Stimulated activated CD8-positive, alpha-beta memory T cell treated with anti-CD3 and anti-CD28 coated beads, Interleukin-7, amount 100 ng/mL, for 1 hour (primary cell): ENCODE measurements at places on chromosomes 16 and 17.

GRCh38 chr16:74053312-74053711 is 243.3 kb upstream of the PSMD7 start:
- no peak for DNase-seq

GRCh38 chr17:44359006-44359405 is 4.6 kb downstream of the FAM171A2 start:
- DNase-seq = no peak

GRCh38 chr16:72126429-72126765 is 32.8 kb downstream of the DHX38 start:
- DNase-seq = no peak

DNA sequence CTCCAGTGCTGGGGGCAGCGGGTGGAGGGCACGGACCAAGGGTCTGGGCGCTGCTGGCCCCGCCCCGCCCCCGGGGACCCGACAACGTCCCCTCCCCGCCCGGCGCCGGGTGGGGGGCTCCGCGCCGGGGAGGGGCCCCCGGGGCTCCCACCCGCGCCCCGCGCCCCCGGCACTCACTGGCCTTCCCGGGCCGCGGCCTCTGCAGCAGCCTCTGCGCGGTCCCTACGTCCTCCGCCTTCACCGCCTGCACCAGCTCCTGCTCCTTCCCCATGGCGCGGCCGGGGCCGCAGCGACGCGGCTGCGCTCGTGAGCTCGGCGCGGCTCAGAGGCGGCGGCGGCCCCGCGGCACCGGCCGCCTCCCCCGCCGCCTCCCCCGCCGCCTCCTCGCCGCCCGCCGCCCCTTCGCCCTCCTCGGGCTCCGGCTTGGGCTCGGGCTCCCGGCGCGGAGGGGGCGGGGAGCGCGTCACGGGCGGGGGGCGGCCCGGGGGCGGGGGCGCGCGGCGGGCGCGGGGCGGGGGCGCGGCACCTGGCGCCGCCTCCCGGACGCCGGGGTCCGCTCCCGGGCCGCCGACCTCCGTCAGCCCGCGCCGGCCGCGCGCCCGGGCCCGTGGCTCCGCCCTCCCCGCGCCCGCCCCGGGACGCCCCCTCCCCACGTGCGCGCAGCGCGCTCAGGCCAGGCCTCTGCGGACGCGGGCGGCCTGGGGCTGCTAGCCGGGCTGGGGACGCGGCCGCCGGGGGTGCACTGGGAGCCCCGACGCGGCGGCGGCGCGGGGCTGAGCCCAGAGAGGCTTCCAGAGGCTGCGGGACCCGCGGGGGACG is at the start of gene CASKIN1:
Gene CASKIN1, minus strand, starts transcription at position 444 of the 819 bp plus-strand sequence. Its CDS starts 173 bp downstream, at position 271.
- no peak for DNase-seq

DNA sequence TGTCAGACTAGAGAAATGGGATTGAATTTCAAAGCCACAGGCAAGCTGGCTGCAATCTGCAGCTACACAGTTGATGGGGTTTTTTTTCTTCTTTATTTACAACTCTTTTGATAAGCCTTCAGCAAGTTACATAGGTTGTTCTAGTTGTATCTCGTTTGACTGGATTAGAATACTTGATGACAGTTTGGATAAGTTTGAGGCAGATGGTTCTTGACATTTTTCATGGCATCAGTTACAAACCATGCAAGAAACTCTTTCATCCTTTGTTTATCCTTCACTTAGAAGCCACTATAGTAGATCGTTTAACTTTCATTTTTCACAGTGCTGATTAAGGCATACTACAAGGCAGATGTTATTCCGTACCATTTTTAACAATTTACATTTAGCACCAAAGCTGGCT is 238.9 kb downstream of the TOX3 start:
- DNase-seq = no peak

DNA sequence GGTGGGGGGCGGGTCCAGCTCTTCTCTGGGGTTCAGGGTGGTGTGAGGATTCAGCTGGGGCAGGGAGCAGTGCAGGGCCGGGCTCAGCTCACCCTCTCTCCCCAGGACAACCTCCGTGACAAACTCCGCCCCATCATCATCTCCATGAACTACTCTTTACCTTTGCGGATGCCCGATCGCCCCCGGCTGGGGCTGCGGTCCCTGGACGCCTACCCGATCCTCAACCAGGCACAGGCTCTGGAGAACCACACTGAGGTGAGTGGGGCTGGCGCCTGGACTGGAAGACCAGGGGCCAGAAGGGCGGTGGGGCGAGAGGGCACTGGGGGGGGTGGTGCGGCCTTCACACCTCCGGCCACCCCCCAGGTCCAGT is 18.9 kb upstream of the PDK2 start:
- DNase-seq = no peak

- DNase-seq = no peak
Observed at GRCh38 chr17:64155751-64156544, 26.0 kb upstream of the ERN1 start.

GRCh38 chr17:49069585-49070273 is 62.8 kb upstream of the B4GALNT2 start:
- no peak for DNase-seq

DNA sequence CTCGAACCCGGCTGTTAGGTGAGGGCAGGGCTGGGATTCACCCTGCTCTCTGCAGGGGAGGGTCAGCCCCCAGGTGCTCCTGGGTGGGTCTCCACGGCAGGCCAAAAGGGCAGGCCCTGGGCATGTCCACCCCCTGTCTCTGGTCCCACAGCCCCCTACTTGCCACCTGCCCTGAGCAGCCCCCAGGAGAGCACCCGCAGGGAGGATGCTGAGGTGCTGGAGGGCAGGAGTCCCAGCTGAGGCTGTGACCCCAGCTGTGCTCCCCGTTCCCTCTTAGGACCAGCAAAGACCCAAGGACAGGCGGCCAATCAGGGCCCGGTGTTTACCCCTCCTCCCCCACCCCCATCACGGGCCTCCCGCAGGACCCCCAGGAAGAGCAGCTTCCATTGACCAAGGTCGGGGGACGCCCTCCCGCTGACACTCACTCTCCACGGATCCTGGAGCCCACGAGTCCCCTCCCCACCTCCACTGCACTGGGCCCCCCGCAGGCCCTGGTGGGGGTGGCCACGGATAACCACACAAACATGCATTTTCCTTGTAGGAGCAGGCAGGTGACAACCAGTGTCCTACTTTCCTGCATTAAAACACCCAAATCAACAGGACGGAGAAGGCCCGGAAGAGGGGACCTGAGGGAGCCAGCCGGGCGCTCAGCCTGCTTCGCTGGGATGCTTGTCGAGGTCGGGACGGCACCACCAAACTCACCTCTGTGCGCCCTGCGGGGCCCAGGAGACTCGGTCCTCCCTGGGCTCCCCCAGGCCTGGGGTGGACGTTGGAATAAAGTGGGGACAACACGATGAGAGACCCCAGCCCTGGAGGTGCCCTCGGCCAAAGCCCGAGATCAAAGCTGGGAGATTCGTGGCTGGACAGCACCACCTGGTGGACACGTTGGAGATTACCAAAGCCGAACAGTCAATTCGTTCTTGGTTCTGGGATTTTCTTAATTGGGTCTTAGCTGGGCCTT is 22.5 kb upstream of the ENPP7 start:
- DNase-seq = peak; percentile 20

DNA sequence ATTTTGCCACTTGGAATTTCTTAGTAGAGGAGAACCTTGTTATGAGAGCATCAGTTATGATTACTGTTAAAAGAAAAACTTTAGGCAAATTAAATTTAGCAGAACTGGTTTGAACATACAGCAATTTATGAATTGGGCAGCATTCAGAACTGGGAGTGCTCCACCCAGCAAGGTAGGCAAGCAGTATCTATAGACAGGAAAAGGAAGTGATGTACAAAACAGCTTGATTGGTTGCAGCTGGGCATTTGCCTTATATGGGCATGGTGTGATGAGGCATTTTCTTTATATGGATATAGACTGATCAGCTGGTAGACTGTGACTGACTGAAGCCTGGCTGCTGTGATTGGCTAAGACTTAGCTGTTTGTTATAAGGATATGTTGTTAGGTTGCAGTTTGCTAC is 17.6 kb upstream of the CYLD start:
- no peak for DNase-seq

DNA sequence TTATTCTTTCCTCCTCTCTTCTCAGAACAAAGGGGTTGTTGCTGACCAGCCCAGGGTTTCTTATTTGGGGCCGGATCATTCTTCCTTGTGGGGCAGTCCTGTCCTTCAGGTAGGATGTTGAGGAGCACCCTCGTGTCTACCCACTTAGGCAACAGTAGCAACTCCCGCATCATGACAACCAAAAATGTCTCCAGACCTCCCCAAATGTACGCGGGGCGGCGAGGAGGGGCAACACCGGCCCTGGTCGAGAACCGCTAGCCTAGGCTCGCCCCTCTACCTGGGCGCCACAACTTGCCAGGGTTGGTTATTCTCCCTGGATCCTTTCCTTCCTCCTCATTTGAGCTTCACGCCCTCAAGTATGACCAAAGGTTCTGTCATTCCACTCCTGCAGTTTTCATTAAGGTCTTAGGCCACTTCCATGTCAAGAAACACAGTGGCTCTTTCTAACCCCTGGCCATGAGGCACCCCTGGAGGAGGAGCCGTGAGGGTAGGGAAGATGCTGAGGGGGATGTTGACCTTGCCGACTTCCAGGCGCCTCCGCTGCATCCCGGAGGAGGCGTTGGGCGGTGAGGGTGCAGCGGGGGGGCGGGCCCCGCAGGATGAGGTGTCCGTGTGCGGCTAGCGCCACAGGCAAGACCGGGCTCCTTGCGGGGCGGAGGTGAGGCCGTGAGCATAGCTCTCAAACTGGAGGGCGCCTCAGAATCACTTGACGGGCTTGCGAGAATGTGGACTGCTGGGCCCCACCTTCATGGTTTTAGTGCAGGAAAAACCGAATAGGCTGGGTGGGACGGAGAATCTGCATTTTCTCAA is 712 bp upstream of the SPECC1 start:
- DNase-seq = no peak

DNA sequence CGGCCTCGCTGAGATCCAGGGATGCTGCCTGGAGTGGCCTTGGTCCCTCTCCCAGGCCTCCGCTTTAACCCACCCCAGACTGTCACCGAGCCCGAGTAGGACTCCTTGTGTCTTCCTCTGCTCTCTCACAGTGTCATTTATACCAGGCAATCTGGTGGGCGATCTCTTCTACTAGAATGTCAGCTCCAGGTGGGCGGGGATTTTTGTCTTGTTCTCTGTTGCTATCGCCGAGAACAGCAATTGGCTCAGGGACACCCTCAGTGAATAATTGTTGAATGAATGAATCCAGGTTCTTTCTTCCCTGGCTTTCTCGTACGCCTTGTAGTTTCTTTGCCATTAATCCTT is 591 bp downstream of the DHX38 start:
- DNase-seq = no peak

DNA sequence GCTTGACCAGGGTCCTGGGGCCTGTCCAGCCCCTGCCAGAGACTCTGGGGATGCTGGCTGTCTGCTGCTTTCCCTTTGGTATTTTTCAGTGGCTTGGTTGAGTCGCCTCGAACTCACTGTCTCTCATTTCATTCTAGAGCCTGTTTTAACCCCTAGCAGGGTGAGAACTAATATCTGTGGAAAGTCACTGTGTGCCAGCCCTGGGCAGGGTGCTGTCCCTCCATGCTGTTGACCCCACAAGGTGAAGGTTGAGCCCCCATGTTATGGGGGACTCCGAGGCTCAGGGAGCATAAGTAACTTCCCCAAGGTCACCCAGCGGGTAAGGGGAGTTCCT is 33.0 kb downstream of the DCAKD start:
- no peak for DNase-seq

DNA sequence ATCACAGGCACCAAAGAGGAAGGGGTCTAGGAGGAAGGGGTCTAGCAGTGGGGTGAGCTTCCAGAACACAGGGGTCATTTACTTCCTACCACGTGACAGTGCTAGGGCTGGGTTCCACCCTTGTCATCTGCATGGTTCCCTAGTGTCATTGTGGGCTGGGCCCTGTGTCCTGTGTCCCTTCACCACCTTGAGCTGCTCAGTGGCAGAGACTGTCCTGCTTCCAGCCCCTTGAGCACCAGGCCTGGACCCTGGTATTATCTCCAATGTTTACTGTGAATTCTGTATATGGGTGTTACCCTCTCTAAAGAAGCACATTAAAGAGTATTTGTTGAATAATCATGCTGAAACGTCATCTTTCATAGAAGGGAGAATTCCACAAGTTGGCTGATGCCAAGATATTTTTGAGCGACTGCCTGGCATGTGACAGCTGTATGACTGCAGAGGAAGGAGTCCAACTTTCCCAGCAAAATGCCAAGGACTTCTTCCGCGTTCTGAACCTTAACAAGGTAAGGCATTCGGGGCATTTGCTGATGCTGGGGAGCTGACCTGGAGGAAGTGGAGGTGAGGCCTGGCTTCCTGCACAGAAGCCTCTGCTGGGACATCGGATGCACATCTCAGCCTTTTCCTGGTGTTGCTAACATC is 5.5 kb downstream of the NARF start:
- no peak for DNase-seq

DNA sequence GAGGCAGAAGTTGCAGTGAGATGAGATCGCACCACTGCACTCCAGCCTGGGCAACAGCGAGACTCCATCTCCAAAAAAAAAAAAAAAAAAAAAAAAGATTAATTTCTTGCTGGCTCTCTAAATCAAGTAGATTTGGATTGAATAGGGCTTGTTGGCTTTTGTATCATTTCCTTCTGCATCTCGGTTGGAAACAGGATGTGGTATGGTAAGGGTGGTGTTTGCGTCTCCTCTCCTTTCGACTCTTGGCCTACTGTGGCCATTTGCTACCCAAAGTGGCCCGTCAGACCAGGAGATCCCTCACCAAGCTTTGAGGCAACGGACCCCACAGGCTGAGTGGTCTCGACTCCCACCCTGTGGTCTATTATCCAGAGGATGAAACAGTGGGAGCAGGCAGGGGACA is 168.0 kb upstream of the IRX3 start:
- no peak for DNase-seq

DNA sequence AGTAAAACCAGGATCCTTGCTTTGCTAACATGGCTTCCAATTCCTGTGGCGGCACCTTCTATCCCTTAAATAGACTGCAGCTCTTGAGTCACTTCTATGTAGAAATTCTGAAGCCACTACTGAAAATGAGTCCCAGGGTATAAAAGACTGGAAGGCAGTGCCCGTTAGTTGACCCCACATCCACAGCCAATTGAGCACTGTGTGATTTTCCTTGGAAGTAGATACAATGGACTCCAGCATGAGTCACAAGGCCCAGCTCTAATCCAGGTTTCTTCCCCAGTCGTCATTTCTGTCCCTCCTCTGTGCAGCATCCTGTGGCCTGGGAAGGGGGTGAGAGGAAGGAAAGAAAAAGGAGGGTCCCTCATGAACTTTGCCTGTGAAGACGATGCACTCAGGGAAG is 69.5 kb downstream of the HLF start:
- DNase-seq = no peak

DNA sequence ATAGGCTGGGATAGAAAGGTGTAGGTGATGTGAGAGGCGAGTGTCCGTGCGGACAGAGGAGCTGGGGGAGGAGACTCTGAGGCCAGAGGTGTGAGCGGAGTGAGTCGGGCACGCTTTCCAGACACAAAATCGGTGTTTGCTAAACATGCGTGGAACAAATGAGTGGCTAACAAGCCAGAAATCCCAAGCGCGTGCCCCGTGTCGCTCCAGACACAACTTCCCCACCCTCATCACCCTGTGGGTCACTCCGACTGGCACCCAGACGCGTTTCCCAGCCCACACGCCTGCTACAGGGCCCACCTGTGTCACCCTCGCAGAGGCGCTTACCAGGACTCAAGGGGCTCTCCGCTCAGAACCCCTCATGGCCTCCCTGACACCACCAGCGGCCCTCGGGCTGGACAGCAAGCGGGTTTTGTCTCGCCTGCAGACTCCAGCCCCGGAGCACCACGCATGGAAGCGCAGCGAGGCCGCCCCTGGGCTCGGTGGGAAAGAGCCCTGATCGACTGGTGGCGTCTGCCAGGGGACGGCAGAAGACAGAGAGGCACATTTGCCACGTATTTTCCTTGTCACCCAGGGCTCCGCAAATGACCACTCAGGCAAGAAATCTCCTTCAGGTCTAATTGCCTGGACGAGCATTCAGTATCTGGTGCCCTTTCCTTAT is 6.0 kb upstream of the RPH3AL start:
- no peak for DNase-seq

- DNase-seq = no peak
Observed at GRCh38 chr16:61149709-61150108, 886.5 kb downstream of the CDH8 start.
